ENCODE measurements at places on chromosomes 5 and 9. TPM values are rescaled to one million over a fixed set of nuclear protein-coding genes. Genes with fewer than 3 reads are reported as not detected.
A peak's percentile ranks its signal among the peaks of the same experiment; 100 is the strongest.

DNA sequence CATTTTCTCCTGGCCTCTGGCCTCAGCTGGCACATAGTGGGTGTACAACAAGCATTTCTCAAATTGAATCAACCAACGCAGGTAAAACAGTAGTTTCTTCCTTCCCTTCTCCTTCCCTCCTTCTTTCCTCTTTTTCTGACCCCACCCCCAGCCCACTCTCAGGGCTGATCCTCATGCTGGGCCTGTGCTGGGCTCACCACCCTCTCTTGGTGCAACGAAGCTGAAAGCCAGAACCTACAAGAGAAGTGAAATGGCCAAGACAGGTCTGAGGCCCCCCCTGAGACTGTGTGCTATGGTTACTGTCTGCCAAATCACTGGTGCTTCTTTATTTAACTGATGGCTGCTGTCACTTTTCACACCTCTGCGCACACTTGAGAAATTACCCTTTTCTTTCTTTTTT is 53.0 kb upstream of the BOD1 start:
- no peak overlapping the region for H3K4me3 ChIP-seq
- no peaks in the 10 kb centered on the region for H3K36me3 ChIP-seq
- H3K4me1 ChIP-seq: no peaks in the 10 kb centered on the region
- no peak for DNase-seq
- no peak overlapping the region for H3K27ac ChIP-seq
- H3K27me3 ChIP-seq: peaks cover 6% of the 10 kb centered on the region

The ANKRD18B gene
- 1.5 TPM for total RNA-seq

The CLINT1 gene
- 48.7 TPM for total RNA-seq

GRCh38 chr9:38144421-38144820 is 75.4 kb upstream of the SHB start:
- no peak overlapping the region for H3K27ac ChIP-seq
- no peak for DNase-seq
- no peak overlapping the region for H3K4me3 ChIP-seq

DNA sequence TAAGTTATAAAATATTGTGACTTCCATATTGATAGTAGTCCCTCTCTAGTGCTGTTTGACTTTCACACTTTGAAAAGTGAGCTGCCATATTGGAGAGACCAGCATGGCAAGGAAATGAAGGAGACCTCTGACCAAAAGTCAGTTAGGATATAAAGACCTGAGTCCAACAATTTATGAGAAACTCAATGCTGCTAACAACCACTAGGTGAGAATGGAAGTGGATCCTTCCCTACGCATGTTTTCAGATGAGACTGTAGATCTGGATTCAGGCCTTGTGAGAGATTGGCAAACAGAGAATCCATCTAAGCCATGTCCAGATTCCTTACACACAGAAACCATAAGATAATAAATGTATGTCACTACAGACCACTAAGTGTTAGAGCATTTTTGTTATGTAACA is 81.6 kb downstream of the CTNND2 start:
- DNase-seq: no peak
- H3K36me3 ChIP-seq: no peaks in the 10 kb centered on the region
- H3K4me1 ChIP-seq: no peaks in the 10 kb centered on the region
- no peaks in the 10 kb centered on the region for H3K27me3 ChIP-seq
- H3K27ac ChIP-seq: no peak overlapping the region

The SVEP1 gene
- not detected for total RNA-seq

GRCh38 chr9:137009217-137009616 is 12.8 kb upstream of the CLIC3 start:
- H3K4me1 ChIP-seq: peaks cover 3% of the 10 kb centered on the region
- H3K27me3 ChIP-seq: no peaks in the 10 kb centered on the region
- no peak overlapping the region for H3K27ac ChIP-seq
- H3K4me3 ChIP-seq: no peak overlapping the region
- no peak for DNase-seq

The SLCO6A1 gene
- total RNA-seq: not detected

The TBC1D2 gene
- 5.3 TPM for total RNA-seq

DNA sequence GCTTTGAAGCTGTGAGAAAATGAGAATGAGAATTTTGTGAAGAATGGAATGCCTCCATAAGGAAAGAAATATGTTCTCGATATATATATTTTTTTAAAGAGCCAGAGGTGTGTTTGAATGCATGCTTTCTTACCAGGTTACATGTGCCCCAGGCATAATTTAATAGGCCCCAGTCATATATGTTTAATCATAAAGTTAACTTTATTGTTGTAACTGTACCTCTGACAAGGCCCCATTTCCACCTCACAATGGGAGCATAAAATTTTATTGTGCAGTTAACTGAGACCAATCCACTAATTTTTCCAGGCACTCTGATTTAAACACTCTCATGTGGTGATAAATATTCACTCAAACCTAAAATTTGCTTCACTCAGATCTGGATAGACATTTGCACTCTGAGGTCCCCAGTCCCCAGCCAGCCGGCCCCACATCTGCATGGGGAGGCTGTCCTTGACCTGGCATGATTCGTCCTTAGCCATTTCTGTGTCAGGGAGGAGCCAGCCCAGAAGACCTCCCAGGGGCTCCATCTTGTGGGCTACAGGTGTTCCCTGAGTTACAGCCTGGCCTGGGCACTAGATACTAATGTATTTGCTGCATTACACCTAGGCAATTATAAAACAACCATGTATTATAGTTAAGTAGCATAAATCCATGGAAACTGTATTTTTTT is 245.8 kb downstream of the MTRR start:
- DNase-seq: no peak
- H3K36me3 ChIP-seq: no peaks in the 10 kb centered on the region
- H3K4me3 ChIP-seq: no peak overlapping the region

The SWI5 gene
- 15.2 TPM for total RNA-seq

- DNase-seq: peak; percentile 58
- H3K4me1 ChIP-seq: no peaks in the 10 kb centered on the region
- H3K36me3 ChIP-seq: no peaks in the 10 kb centered on the region
- no peak overlapping the region for H3K4me3 ChIP-seq
- peaks cover 4% of the 10 kb centered on the region for H3K27me3 ChIP-seq
- no peak overlapping the region for H3K27ac ChIP-seq
Measured at GRCh38 chr5:79938468-79938867, 52.6 kb downstream of the MTX3 start.

DNA sequence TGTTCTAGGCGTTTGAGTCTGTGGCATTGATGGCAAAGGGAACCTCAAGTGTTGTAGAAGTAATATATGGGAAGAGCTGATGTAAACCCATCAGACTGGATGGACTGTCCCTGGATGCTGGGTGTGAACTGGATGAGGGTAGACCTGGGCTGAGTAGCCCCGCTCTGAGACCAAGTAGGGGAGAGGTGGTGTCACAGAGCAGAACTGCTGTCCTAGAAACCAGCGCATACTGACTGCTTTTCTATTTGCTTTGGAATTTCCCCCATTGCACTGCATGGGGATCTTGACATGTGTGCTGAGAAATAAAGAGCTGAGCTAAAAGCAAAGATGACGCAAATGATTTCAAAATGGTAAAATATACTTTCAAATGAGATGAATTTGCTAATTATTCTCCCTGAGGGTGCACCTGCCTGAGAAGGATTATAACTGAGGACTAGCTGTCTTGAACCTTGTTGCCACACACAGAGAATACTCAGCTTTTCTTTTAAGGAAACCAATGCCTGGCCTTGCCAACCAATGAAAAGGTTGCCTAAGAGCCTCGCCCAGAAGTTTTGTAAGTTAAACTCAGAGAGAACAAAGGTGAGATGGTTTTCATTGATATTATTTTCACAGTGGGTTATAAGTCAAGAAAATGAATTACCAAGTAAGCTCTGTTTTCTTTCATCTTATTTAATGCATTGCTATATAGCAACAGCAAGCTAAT is 44.8 kb downstream of the NIM1K start:
- H3K4me1 ChIP-seq: peaks cover 5% of the 10 kb centered on the region
- no peak overlapping the region for H3K27ac ChIP-seq
- H3K27me3 ChIP-seq: peaks cover 4% of the 10 kb centered on the region
- no peaks in the 10 kb centered on the region for H3K36me3 ChIP-seq

DNA sequence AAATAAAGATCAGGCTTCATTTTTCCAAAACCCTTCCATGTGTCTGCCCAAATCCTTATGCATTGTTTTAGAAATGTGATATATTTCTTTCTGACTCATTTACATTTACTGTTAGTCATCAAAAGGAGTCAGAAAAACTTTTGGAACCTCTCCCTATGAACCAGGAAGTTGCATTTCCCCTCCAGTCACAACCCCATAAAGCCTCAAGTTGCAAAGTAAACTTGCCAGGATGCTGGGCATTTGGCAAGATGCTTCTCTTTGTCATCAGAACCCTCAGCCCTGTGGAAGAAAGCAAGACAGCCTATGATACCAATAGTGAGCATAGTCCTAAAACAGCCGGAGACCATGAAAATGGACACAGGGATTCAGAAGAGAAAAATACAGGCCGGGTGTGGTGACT is 84.2 kb downstream of the MUSK start:
- no peak overlapping the region for H3K27ac ChIP-seq
- no peak for DNase-seq
- H3K4me3 ChIP-seq: no peak overlapping the region
- H3K27me3 ChIP-seq: no peaks in the 10 kb centered on the region

GRCh38 chr9:87732344-87732743 is 6.4 kb downstream of the CTSL start:
- H3K27ac ChIP-seq: no peak overlapping the region
- no peak for DNase-seq
- peaks cover 15% of the 10 kb centered on the region for H3K27me3 ChIP-seq
- peaks cover 21% of the 10 kb centered on the region for H3K4me1 ChIP-seq

GRCh38 chr5:119398727-119399466 is 43.1 kb downstream of the TNFAIP8 start:
- peaks cover 72% of the 10 kb centered on the region for H3K4me1 ChIP-seq
- no peak overlapping the region for H3K4me3 ChIP-seq
- H3K36me3 ChIP-seq: peaks cover 28% of the 10 kb centered on the region
- no peaks in the 10 kb centered on the region for H3K27me3 ChIP-seq
- H3K27ac ChIP-seq: peak overlapping the region; percentile 90
- DNase-seq: no peak

The IGIP gene
- 2.2 TPM for total RNA-seq

DNA sequence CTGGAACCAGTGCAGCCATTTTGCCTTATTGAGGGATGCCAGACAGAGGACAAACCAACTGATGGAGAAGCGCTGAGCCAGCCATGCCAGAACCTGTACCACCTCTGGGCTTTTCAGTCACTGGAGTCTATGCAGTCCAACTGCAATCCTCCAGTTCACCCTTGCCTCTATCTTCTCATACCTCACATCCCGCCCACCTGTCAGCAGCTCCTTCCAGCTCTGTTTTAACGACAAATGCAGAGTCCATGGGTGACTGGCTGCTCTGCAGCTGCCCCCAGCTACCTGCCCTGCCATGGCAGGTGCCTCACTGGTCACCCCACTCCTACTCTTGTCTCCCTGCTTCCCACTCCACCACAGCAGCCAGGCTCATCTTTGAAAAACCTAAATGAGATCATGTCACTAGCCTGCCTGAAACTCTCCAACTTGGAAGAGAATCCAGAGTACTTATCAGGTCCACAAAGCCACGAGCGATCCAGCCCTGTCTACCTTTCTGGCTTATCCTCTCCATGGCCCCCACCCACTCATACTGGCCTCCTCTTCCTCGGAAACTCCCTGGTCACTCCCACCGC is 14.0 kb upstream of the ACSL6 start:
- no peak overlapping the region for H3K27ac ChIP-seq
- no peak overlapping the region for H3K4me3 ChIP-seq
- H3K36me3 ChIP-seq: no peaks in the 10 kb centered on the region

DNA sequence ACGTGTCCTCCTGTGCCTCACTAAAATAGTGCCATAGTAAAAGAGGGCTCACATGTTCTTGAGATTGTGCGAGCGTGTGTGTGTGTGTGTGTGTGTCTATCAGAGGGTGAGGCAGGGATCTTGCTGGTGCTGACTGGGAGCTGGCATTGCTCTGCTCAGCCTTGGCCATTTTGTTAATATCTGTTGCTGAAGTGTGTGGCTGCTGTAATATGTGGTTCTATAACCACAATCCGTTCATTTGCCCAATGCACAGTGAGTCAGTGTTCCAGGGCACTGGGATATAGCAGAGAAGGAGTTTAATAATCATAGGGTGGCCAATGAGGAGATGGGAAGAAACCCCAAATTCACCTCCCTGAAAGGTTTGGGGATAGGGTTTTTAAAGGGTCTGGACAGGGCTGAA is 61.3 kb downstream of the RASGRF2 start:
- no peak overlapping the region for H3K27ac ChIP-seq
- H3K4me1 ChIP-seq: peaks cover 78% of the 10 kb centered on the region
- no peak overlapping the region for H3K4me3 ChIP-seq

The PCDHGA4 gene
- 0.07 TPM for total RNA-seq

The CER1 gene
- total RNA-seq: not detected

DNA sequence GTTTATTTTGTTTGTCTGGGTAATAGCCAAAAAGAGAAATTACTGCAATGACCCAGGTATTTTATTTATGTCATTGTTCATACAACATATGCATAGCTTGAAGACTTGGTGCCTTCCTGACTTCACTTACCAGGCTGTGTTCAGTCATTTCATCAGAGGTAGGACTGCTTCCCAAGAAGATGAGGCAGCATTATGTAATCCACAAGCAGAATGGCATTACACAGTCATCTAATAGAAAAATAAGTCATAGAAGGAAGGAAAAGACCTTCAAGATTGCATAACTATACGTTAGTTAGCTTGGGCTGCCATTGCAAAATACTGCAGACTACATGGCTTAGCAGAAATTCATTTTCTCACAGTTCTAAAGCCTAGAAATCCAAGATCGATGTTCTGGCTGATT is 167.5 kb downstream of the NMUR2 start:
- H3K27me3 ChIP-seq: no peaks in the 10 kb centered on the region
- no peak overlapping the region for H3K27ac ChIP-seq
- H3K4me1 ChIP-seq: no peaks in the 10 kb centered on the region
- H3K36me3 ChIP-seq: no peaks in the 10 kb centered on the region
- DNase-seq: no peak

The PRXL2C gene
- total RNA-seq: 10.0 TPM

The CTXN3 gene
- not detected for total RNA-seq

DNA sequence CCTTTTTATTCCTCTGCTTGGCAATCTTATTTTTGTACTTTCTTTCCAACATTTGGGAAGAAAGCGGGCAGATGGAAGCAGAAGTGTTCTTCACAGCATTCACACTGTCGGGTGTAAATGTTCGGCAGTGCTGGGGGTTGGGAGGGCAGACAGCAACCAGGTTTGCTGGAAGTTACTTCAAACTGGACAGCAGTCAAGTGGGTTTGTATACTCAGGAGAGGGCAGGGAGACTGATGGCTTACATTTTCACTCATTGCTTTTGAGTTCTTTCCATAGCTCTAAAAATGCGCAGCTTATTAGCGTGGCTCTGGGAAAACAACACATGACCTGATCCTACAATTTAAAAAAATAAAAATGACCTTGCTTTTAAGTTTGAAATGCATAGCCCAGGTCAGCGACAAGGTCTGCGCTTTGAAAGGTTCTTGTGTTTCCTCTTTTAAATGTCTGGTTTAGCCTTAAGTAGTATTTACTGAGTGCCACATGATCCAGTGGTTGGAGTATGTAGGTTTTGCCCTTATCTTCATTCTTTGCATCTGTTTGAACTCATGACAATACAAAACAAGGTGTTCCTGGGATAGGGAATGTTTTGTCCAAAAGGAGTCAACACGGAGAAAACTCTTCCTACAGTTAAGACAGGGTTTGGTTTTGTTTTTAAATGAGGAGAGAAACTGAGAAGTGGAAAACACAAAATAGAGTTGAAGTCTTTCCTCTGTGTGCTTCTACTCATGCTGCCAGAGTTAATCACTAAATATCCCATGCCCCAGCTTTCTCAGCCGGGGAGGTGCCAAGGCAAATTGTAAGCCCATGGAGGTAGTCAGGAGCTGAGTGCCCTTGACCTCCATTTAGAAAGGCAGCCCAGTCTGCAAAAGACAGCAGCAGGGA is 132.7 kb upstream of the DMRT1 start:
- H3K27ac ChIP-seq: no peak overlapping the region
- H3K4me1 ChIP-seq: peaks cover 12% of the 10 kb centered on the region
- no peak overlapping the region for H3K4me3 ChIP-seq
- H3K36me3 ChIP-seq: peaks cover 9% of the 10 kb centered on the region
- DNase-seq: no peak
- peaks cover 5% of the 10 kb centered on the region for H3K27me3 ChIP-seq

The FOXD4 gene
- not detected for total RNA-seq

The RAD23B gene
- total RNA-seq: 111 TPM

The DBH gene
- not detected for total RNA-seq
